ENCODE measurements at places on chromosomes 5 and 9.

- DNase-seq: no peak
Observed at GRCh38 chr9:87642330-87643106, 83.4 kb upstream of the CTSL start.

DNA sequence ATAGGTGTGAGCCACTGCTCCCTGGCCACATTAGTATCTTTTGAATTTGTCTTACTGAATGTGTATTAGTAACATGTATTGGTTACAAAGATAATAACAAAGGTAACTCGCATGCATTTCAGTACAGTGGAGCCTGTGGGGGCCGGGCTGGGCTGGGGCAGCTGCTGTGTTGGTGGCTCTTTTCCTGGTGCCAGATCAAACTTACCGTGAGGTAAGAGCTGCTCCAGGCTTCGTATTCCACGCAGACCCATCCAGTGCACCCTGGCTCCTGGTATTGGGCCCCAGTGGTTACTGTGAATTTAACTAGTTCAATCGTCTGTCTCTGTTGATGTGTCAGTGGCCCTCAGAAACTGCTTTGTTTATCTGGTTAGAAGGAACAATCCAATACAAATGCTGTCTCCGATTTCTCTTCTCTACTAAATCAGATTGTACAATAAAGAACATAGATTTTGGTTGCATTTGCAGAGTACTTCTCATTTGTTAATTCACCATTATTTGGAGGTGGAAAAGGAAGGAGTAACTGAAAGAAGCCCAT is 15.6 kb downstream of the PRRC2B start:
- no peak for DNase-seq

DNA sequence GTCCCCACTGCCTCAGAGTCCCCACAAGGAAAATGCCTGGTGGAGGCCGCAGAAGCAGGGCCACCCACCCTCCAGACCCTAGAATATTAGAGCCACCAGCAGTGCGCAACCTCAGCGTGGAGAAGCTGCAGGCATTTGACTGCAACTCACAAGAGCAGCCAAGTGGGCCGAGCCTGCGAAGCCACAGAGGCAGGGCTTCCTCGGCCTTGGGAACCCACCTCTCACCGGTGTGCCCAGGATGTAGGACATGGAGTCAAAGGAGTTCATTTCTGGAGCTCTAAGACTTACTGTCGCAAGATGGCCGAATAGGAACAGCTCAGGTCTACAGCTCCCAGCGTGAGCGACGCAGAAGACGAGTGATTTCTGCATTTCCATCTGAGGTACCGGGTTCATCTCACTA is 397.9 kb upstream of the PIK3R1 start:
- DNase-seq: no peak

DNA sequence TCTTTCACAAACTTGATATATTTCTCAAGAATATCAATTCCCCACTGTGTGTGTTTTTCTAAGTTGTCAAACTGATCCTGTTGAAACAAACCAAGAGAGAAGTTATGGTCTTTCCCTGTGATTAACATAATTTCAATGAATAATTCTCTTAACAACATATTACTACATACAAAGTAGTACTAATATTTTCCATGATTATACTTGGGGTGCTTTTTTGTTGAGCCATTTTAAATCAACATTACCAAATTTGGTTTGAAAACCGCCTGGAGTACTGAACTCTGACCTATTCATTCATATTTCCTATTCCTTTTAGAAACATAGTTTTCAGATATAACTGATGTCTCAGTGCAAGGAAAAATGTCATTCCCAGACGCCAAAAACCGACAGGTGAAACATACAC is 48.1 kb downstream of the FNBP1 start:
- DNase-seq: no peak

GRCh38 chr5:176650354-176650884 is 3.1 kb downstream of the TSPAN17 start:
- no peak for DNase-seq

- DNase-seq: no peak
Observed at GRCh38 chr5:39055027-39055767, 19.0 kb downstream of the RICTOR start.

- no peak for DNase-seq
Observed at GRCh38 chr9:106880863-106881262, 17.9 kb downstream of the ZNF462 start.

DNA sequence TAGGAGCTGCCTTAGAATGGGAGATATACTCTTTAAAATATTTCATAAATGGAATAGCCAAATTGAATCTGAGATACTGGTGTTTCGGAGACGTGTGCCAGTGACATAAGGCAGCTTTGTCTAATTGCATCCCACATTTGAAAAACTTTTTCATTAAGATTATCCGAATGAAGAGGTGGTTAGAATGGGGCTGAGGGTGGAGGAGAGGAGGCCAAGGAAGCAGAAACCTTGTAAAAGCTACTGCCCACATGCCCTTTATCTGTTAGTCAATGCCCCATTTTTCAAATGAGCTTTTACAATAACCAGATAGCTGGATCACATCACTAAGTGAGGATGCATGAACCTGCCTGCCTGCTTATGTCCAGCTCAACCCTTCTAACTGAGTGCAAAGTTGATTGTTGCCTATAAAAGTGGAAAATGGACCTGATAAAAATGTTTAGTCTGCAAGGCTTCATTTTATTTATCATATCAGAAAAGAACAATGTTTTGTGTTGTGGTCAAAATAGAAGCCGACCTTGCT is 34.8 kb downstream of the SNX24 start:
- DNase-seq: no peak

DNA sequence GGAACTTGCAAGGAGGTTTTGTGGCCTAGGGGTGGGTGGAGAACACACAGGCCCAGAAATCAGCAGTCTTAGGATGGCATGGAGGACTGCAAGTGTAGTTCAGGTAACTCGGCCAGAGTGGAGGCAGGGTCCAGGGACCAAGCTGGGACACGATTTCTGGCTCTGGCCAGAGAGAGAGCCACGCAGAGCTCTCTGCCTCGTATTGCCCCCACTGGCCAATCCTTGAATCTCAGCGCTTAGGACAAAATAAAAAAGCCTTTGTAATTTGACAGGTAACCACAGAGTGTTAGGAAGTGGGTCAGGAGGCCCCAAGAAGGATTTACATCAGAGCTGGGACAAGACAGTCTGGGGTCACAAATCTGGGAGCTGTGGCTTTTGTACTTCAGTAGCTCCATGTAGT is 11.7 kb downstream of the MAP3K1 start:
- DNase-seq: no peak

GRCh38 chr9:69122082-69122548 is 52.0 kb upstream of the TJP2 start:
- DNase-seq: peak; percentile 53

GRCh38 chr9:132175431-132175830 is 13.6 kb downstream of the NTNG2 start:
- no peak for DNase-seq

GRCh38 chr5:31733371-31733770 is 94.4 kb downstream of the PDZD2 start:
- no peak for DNase-seq

- no peak for DNase-seq
Observed at GRCh38 chr5:90398726-90399125, 10.8 kb downstream of the CETN3 start.

DNA sequence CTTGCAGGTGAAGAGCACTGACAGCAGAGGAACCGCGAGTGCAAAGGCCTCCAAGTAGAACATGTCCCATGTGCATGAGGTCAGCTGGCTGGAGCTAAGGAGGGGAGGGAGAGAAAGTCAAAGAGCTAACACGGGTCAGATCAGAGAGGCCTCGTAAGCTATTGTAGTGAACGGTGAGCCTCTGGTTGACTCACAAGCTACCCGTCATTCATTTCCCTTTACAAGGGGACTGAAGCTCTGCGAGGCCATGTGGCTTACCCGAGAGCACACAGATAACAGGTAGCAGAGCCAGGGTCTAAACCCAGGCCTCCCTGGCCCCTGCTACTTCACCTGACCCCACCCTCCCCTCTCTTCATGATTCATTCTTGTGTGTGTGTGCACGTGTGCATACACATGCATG is 152.7 kb upstream of the ADRA1B start:
- no peak for DNase-seq

- peak; percentile 86 for DNase-seq
Observed at GRCh38 chr5:59380350-59380951, 513.1 kb downstream of the PDE4D start.

- peak; percentile 70 for DNase-seq
Observed at GRCh38 chr9:4517274-4517673, 27.0 kb downstream of the SLC1A1 start.

- DNase-seq: peak; percentile 22
Observed at GRCh38 chr5:154211641-154212390, 21.3 kb downstream of the GALNT10 start.

DNA sequence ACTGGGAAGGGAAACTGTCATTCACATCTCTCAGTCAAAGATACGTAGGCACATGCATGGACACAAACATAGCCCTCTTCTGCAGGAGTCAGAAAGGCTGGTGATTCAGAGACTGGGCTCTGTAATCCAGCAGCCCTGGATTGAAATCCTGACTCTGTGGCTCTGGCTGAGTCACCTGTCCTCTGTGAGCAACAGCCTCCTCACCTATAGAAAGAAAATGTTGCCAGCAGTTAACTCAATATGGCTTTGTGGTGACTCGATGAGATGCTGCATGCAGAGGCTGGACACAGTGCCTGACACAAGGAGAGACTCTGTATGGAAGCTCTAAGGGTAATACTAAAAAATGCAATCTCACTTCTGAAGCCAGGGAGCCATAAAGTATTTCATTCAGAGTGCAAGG is 23.9 kb upstream of the CDKN2AIPNL start:
- DNase-seq: peak; percentile 57

GRCh38 chr9:78783743-78784142 is 486.8 kb downstream of the PSAT1 start:
- DNase-seq: no peak

DNA sequence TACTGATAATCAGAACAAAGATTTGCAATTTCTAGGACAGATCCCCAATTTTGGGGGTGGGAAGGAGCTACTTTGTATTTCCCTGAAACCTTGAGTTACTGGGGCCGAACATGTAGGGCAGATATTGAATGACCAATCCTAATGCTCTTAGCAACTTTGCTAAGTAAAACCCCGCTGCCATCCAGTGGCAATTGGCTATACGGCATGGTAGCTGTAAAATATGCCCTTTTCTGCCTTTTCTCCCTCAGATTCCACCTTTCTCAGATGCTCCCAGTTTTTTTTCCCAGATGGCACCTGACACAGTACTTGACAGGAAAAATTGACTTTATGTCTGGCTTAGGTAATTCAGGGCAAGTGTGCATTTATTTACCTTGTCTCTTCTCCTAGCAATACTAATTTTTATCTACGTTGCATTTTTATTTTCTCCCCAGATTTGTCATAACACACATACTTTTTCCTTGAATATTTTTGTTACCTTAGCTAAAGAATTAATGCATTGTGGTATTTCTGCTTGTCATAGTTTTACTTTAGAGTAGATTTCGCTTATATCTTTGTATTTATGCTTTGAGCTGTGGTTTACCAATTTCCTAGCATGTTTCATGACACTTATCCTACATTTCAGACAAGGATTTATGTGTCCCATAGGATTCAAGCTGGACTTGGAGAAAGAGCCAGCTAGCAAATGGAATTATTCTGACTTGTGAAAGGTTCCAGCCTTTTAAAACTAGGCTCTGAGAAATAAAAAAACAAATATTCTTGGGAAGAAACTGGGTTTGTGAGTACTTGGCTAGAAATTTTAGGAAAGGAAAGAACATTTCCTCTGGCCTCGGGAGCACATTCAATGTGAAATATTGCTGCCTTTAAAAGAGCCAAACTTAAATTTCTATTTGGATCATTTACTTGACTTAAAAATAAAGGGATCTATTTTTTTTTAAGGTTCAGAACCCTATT is 37.4 kb downstream of the PIK3R1 start:
- peak; percentile 67 for DNase-seq

DNA sequence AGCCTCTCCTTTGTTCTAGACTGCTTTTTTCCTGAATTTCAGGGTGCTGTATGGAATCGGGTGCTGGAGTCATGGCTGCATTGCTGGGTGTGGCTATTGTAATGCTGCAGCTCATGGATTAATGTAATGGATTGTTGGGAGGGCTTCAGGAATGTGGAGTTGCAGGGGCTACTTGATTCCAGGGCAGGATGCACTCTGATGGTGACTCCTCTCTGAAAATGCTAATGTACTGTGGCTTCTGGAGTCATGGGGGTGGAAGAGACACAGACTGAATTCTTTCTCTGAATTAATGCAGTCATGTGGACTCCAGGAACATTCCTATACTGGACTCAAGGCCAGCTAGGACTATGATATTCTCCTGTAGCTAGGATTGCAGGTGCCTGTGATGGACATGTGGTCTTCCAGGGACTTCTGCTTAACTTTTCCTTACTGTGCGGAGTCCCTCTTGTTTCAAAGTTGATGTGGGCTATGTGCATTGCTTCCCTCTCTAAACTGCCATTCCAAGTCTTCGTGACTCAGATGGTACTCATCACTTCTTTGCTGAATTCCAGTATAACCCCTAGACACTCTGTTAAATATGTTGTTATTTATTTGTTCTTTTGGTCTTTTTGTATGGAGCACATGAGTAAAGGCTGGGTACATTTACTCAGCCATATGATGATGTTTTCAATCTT is 396.2 kb downstream of the KCTD16 start:
- DNase-seq: no peak

- no peak for DNase-seq
Observed at GRCh38 chr9:71634752-71635151, 133.6 kb downstream of the CEMIP2 start.

GRCh38 chr9:5652821-5653220 is 23.9 kb downstream of the RIC1 start:
- no peak for DNase-seq

DNA sequence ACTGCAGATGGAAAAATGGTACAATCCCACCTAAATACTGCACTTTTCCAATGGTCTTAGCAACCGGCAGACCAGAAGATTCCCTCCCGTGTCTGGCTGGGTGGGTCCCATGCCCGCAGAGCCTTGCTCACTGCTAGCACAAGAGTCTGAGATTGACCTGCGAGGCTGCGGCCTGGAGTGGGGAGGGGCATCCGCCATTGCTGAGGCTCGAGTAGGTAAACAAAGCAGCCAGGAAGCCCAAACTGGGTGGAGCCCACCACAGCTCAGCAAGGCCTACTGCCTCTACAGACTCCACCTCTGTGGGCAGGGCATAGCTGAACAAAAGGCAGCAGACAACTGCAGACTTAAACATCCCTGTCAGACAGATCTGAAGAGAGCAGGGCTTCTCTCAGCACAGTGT is 221.6 kb upstream of the CTNND2 start:
- DNase-seq: no peak

DNA sequence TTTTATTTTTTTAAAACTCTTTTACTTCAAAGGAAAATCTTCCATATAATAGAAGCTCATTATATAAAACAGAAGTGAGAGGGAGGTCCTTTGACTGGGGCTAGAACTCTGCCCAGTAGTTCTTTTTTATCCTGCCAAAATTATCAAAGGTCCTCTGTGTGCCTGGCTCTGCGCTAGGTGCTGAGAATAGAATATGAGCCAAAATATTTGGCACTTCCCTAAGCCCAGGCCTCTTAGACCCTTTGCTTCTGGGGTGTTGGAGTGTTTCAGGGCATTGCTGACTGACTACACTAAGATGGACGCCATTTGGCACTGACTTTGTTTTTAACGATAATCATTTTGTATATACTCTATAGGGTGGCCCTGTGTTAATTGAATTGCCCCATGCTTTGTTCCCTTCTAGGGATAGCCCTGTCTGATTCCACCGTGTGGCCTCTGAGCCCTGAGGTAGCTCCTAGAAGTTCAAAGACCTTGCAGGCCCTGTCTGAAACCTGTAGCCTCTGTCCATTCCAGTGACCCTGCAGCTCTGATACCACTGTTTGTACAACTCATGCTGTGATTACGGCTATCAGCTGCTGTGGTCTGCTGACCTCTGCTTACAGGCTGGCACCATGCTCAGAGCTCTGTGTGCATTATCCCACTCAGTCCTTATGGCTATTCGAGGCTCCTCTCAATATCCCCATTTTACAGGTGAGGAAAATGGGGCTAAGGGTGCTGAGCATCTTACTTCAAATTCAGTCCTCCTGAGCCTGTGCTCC is 84.3 kb upstream of the SHB start:
- DNase-seq: no peak
